Fibroblast of the aortic adventitia (primary cell): ENCODE measurements at places on chromosomes 2 and 18.

DNA sequence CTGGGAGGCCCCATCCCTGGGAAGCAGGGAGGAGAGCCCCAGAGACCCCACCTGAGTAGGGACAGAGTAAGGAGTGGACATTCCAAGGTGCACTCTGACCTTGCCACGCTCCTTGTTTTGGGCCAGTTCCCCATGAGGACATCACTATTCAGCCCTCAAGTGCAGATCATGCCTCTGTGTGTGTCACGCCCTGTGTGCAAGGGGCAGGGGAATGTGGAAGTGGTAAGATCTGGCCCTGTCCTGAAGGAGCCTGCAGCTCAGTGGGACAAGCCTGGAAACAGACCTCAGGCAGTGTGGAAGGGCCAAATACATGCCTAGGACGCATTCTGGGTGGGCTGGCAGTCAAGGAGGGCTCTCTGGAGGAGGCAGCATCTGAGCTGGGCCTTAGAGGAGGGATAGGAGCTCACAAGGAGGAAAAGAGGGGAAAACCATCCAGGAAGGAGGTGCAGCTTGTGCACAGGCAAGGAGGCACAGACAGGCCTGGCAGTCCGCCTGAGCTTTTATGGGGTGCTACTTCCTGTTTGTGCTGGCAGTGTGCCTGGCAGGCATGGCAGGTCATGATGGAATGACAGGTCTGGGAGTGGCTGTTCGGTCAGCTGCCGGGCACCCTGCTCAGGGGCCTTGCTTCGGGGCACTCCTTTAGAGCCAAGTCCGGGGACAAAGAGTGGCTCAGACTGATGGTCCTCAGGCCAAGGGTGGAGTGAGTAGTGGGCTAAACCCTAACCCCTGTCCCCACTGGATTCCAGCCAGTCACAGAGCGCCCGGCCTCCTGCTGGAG is 3.3 kb downstream of the KLHL30 start:
- DNase-seq: no peak

GRCh38 chr2:161426455-161426921 is 10.4 kb downstream of the TBR1 start:
- no peak for DNase-seq

GRCh38 chr2:47606172-47606571 is 176.8 kb upstream of the MSH6 start:
- no peak for DNase-seq

- DNase-seq: no peak
These were observed 20.7 kb upstream of the TLK1 start for GRCh38 chr2:171181064-171182049.

DNA sequence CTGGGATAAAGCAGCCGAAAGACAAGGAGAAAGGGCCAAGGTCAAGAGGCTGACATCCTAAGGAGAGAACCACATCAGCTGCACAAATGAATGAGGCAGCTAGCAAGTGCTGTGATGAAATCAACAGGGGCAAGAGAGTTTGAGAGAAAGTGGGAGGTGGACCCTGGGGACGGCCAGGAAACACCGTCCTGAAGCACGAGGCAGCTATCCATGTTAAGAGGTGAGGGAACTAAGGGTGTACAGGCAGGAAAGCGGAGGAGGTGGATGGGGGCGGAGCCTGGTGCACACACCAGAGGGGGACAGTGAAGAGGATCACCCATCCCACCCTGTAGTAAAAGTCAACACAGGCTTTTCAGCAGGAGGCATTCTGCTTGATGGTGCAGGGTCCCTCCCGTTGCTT is 52.4 kb downstream of the HDLBP start:
- DNase-seq: no peak

- no peak for DNase-seq
These were observed 248.8 kb downstream of the HNMT start for GRCh38 chr2:138213084-138213483.

GRCh38 chr2:100365434-100365833 is 43.1 kb upstream of the LONRF2 start:
- DNase-seq: peak; percentile 98

GRCh38 chr2:118576109-118576855 is 271.2 kb downstream of the EN1 start:
- peak; percentile 47 for DNase-seq

GRCh38 chr18:11736656-11737055 is 47.6 kb downstream of the GNAL start:
- DNase-seq: no peak

DNA sequence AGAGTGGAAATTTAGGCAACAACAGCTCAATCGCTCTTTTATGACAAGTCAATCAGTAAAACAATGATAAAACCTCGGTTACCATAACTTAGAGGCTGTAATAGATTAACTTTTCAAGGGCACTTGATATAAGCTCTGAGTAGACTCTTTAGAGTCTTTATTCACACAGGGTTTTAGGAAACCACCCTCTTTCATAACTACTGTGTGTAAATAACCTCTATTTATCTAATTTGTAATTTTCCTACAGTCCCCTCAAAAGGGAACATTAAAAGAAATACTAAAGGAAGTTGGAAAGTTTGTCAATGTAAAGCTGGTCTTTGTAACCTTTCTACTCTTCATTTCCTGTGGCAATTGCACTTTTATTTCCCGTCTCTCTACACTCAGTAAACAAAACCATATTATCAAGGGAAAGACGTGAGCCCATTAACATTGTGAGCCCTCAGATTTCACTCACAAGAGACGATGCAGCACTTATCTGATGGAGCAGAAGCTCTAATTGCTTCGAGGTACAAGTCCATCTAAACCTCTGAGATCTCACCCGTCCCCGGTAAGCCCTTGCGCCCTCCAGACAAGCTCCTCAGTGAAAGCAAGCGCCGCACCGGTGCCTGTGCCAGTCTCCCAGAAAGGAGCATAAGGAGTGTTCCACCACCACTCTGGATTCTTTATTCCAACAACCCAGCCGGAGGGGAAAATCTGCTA is 1.1 kb upstream of the HOXD1 start:
- no peak for DNase-seq
